ENCODE measurements at places on chromosomes 7 and 10. TPM values are rescaled to one million over a fixed set of nuclear protein-coding genes. Genes with fewer than 3 reads are reported as not detected.

The DPYSL4 gene
- total RNA-seq: 9.4 TPM

The PRF1 gene
- total RNA-seq: 8.1 TPM

The A1CF gene
- total RNA-seq: not detected

The PON1 gene
- not detected for total RNA-seq

The ACTA2 gene
- 9.5 TPM for total RNA-seq

The TLX1 gene
- total RNA-seq: not detected

The UPK3B gene
- total RNA-seq: 5.2 TPM

The CHAT gene
- total RNA-seq: not detected

The OR2A42 gene
- total RNA-seq: 0.13 TPM

The HK1 gene
- 143 TPM for total RNA-seq

DNA sequence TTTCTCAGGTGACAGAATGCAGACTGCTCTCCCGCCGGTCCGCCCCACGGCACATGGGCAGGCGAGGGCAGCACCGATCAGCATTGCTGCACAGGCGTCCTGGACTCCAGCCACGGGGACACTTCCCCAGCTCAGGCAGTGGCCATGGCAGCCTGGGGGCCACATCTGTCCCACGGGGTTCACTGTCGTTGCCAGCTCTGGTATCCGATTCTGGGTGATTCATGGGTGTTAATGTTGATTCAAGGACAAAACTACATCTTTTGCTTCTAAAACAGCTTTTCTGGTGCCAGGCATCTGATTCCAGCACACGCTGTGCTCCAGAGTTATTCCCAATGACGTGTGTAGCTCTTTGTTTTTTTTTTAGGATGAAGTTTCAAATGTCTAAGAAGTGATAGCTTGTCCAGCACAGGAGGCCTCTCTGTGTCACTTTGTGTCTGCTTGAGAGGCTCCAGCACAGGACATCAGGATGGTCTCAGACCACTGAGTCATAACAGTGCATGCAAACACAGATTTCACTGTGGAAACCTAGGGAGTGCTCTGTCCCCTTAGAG, 218.0 kb downstream of the WDR37 start:
- DNase-seq: no peak
- H3K27ac ChIP-seq: no peak overlapping the region
- no peaks in the 10 kb centered on the region for H3K27me3 ChIP-seq
- H3K4me3 ChIP-seq: no peak overlapping the region
- H3K36me3 ChIP-seq: no peaks in the 10 kb centered on the region
- no peaks in the 10 kb centered on the region for H3K4me1 ChIP-seq

DNA sequence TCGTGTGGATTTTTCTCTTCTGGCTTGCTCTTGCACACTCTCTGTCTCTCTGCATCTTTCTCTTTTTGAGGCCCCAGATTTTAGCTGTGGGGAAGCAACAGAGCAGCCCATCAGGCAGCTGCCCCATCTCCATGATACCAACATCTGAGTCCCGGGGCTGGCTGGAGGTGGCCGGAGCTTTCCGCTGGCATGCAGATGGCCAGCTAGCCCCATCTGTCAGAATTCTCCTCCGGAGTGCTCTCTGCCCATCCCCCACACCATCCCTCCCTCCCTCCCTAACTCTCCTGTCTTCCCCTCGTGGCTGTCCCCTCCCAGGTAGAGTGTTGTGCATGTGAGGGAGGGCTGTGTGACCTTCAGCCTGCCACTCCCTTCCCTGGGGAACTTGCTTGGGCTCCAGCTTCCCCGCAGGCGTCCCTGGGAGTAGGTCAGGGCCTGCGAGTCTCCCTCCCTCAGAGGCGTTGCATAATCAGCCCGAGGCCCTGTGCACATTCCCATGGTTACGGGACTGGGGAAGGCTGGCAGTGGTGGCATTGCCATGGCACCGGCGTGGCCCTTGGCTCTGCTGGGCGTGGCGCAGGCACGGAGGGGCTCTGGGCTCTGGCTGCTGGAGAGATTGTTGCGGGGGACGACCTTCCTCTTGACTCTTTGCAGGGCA, 24.7 kb downstream of the GHRHR start:
- no peaks in the 10 kb centered on the region for H3K4me1 ChIP-seq
- H3K27ac ChIP-seq: no peak overlapping the region
- no peak for DNase-seq
- H3K36me3 ChIP-seq: no peaks in the 10 kb centered on the region

DNA sequence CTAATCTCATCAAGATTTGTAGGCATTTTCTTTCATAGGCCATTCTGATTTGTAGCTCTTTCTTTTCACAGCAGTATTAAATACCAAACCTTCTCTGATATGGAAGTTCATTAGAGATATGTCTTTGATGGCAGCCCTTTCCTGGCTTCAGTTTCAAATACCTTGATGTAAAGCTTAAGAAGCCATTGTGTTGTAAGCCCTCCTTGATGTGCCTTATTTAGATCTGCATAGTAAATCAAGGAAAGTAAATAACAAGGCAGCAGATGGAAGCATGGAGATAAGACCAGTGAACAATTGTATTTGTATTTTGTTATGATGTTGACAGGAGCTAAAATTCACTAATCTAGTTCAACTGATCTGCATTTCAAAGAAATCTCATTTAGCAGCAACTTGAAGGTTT, 234.9 kb upstream of the PPP1R3A start:
- H3K36me3 ChIP-seq: no peaks in the 10 kb centered on the region
- no peaks in the 10 kb centered on the region for H3K4me1 ChIP-seq
- DNase-seq: no peak
- no peak overlapping the region for H3K27ac ChIP-seq
- H3K4me3 ChIP-seq: no peak overlapping the region

GRCh38 chr7:131068604-131069021, 259.1 kb upstream of the MKLN1 start:
- DNase-seq: no peak
- no peaks in the 10 kb centered on the region for H3K36me3 ChIP-seq
- no peak overlapping the region for H3K4me3 ChIP-seq
- no peaks in the 10 kb centered on the region for H3K27me3 ChIP-seq

- DNase-seq: no peak
- no peaks in the 10 kb centered on the region for H3K36me3 ChIP-seq
- no peaks in the 10 kb centered on the region for H3K4me1 ChIP-seq
- no peak overlapping the region for H3K27ac ChIP-seq
- H3K27me3 ChIP-seq: no peaks in the 10 kb centered on the region
Measured at GRCh38 chr7:43390576-43390975, 192.3 kb upstream of the STK17A start.

DNA sequence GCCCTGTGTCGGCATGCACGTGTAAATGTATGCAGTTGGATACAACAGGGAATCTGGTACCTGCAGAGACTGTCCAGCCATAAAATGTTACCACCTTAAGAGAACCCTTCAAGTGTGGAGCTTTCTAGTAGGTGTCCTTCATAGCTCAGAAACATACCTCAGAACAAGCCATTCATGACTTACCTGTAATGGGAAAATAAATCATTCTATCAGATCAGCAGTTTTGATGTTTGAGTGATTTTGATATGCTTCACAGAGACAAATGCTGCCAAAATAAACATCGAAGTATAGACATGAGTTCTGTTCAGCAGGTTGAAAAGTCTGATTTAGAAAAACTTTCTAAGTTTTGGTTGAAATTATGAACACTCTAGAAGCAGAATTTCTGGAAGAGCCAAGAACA, 33.5 kb upstream of the UMAD1 start:
- no peak overlapping the region for H3K4me3 ChIP-seq
- no peaks in the 10 kb centered on the region for H3K36me3 ChIP-seq
- no peaks in the 10 kb centered on the region for H3K27me3 ChIP-seq
- no peaks in the 10 kb centered on the region for H3K4me1 ChIP-seq
- DNase-seq: no peak
- no peak overlapping the region for H3K27ac ChIP-seq

DNA sequence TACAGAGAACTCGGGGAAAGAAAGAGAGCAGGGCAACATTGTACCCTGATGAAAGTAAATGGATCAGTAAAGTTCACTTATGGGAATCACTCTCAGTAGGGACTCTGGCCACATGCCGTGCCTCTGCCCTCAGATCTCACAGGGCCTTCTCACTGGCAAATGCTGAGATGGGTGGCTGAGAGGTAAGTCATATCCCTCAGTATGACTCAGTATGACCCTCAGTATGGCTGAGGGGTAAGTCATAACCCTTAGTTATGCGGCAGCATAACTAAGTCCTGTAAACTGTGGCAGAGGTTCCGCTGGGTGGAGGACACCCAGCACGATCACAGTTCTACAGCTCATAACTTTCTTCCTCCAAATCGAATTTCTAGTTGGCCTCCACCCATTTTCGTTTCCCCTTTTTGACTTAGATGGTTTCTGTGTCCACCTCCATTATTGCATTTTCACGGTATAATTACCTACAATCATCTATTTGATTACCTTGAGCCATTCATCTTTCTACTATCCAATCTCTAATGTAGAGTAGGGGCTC, 26.5 kb upstream of the WNT16 start:
- no peak for DNase-seq
- no peak overlapping the region for H3K4me3 ChIP-seq
- H3K27ac ChIP-seq: no peak overlapping the region

DNA sequence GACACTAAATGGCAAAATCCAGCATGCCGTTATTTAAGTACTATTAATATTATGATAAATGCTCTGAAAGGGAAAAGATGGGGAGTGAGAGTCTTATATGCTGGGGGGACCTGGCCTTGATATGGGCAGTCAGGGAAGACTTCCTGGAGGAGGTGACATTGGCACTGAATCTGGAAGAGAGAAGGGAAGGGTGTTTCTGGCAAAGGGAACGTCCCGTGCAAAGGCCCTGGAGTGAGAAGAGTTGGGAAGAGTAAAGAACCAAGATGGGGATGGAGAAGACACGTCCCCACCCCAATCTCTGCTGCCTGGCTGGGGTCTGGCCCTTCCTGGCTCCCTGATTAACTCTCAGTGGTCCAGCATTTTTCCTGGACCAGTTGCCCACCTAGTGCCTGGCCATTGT, 5.0 kb upstream of the GRIFIN start:
- no peaks in the 10 kb centered on the region for H3K27me3 ChIP-seq
- peaks cover 13% of the 10 kb centered on the region for H3K4me1 ChIP-seq
- DNase-seq: no peak

- no peak for DNase-seq
- no peaks in the 10 kb centered on the region for H3K27me3 ChIP-seq
- H3K4me1 ChIP-seq: no peaks in the 10 kb centered on the region
- H3K27ac ChIP-seq: no peak overlapping the region
- H3K4me3 ChIP-seq: no peak overlapping the region
- H3K36me3 ChIP-seq: no peaks in the 10 kb centered on the region
Measured at GRCh38 chr7:41399171-41399570, 303.7 kb downstream of the INHBA start.

- no peaks in the 10 kb centered on the region for H3K27me3 ChIP-seq
- no peak overlapping the region for H3K27ac ChIP-seq
- H3K4me3 ChIP-seq: no peak overlapping the region
- no peak for DNase-seq
- no peaks in the 10 kb centered on the region for H3K36me3 ChIP-seq
Measured at GRCh38 chr10:29130190-29130673, 158.6 kb upstream of the LYZL1 start.

GRCh38 chr10:77686650-77687417, 49.2 kb upstream of the KCNMA1 start:
- no peaks in the 10 kb centered on the region for H3K27me3 ChIP-seq
- DNase-seq: no peak
- no peaks in the 10 kb centered on the region for H3K36me3 ChIP-seq
- H3K4me1 ChIP-seq: no peaks in the 10 kb centered on the region

DNA sequence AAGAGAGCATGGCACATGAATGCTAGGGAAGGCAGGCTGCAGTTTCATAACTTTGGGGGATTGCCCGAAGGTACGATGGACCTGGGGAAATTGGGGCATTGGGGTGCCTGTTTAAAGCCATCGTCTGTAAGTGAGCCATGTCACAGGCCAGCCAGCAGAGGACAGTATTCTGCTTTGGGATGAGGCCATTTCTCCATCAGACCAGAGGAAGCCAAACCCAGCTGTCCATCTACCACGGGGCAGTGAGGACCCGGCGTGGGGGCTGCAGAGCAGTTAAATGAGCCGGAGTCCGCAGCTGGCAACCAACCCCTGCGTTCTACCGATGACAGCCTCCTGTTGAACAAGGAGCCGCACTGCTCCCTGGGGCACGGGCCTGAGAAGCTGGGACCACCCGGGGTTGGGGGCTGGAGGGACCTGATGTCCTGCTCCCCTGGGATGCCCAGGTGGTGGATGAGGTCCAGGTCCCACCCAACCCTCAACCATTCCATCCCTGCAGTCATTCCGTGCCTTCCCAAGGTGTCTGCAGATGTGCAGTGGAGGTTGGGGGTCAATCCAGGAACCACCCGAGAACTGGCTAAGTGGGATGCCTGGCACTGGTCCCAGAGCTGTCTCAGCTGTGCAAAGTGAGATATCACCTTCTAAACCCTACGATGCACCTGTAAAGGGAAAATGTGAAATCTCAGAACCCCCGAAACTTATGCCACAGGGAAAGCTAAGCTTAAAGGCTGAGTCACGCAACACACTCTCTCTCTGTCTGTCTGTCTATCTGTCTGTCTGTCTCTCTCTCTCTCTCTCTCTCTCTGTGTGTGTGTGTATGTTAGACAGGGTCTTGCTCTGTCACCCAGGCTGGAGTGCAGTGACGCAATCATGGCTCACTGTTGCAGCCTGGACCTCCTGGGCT, 12.1 kb upstream of the RHBDD2 start:
- DNase-seq: peak; percentile 47
- H3K27me3 ChIP-seq: no peaks in the 10 kb centered on the region
- H3K27ac ChIP-seq: no peak overlapping the region
- H3K36me3 ChIP-seq: no peaks in the 10 kb centered on the region
- no peak overlapping the region for H3K4me3 ChIP-seq

All from naive thymus-derived CD4-positive, alpha-beta T cell (primary cell).